ENCODE measurements at places on chromosomes 1 and 21.

GRCh38 chr1:44501047-44501890 is 96.2 kb downstream of the RNF220 start:
- no peak for DNase-seq

DNA sequence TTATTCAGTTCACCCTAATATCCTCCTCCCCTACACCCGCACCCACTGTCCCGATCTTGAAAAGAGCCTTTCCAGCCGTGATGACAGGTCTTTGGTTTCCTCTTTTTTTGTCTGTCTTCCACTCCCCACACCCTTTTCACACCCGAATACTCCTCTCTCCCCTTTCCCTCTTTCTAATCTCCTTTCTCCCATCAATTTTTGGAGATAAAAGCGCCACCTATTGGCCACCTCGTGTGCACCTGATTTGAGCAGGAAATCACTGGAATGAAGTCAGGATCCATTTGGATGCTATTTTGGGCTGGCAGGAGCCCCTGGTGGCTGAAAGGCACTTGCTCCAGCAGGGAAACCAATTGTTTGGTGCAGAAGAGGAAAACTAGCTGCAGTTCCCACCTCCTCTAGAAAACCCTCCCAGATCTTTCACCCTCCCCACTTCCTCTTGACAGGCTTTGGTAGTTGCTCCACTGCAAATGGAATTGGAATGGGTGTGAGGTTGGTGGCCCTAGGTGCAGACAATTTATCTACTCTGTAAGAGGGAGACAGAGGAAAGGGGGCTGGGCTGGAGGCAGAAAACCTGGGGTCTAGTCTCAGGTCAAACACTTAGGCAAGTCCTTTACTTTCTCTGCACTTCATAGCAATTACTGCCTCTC is 8.4 kb downstream of the FOXE3 start:
- no peak for DNase-seq

- DNase-seq: no peak
Measured at GRCh38 chr1:201489643-201490261, 17.2 kb downstream of the CSRP1 start.

GRCh38 chr1:4214826-4215225 is 314.8 kb upstream of the C1orf174 start:
- DNase-seq: no peak

DNA sequence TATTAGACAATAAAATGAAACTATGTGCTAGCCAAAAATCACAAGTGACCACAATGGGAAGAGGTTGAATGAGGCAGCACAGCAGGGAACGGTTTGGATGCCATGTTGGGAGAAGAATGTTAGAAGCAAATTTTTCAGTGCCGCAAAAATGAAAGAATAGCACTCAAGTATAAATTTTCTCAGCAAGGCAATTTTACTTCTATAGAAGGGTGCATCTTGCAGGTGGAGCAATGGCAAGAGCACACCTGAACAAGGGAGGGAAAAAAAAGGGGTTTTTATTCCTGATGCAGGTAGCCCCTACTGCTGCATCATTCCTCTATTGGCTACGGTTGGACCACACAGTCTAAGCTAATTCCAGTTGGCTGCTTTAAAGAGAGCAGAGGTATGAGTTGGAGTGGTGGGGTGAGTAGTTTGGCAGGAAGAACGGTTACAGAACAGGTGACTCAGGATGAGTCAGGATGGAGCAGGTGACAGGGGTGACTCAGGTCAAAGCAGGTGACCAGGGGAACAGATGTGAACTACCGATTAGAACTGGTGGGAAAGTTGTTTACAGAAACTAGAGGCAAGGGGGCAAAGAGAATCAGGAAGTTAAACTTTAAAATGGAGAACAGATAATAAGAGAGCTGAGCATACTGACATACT is 301.1 kb upstream of the NRIP1 start:
- DNase-seq: no peak

DNA sequence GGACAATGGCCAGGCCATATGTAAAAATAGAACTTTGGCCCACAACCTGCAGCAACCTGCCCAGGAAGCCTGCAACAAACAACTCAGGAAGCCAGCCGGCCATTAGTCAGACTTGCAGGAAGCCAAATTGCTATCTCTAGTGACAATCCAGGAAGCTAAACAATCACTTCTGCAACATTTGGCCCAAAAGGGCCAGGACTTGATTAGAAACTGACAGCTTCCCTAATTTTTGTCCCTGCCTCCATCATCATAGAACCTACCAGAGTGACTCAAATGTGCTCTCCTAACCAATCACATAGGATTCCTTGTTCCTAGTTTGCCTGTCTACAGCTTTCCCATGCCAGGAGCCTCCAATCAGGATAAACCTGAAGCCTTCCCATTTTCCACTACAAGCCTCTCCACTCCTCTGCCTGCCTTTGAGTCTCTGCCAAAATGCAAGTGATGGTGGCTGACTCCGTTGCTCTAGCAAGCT is 639.3 kb downstream of the PTPRU start:
- DNase-seq: no peak

DNA sequence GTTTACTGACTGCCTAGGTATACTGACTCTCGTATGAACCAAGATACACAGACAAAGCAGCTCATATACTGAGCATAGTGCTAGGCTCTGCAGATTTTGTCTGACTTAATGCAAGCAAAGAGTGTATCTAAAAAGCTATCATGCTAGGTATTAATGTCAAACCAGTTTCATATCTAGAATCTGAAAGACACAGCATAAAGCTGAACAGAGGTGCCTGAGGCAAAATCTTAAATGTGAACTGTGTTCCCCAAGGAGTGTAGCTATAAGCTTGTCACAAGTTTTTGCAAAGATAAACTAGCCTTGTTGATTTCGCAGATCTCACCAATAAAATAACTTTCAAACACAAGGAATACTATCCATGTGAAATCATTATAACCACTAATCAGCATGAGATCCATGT is 18.1 kb downstream of the JAK1 start:
- DNase-seq: no peak

GRCh38 chr21:45142469-45143308 is 68.3 kb downstream of the ADARB1 start:
- DNase-seq: no peak

- no peak for DNase-seq
Measured at GRCh38 chr1:59553371-59553770, 256.5 kb downstream of the FGGY start.

- no peak for DNase-seq
Measured at GRCh38 chr1:56436296-56436695, 143.1 kb downstream of the PLPP3 start.

GRCh38 chr1:106680776-106681344 is 375.6 kb upstream of the PRMT6 start:
- no peak for DNase-seq

All from activated naive CD4-positive, alpha-beta T cell (primary cell).